ENCODE measurements at places on chromosomes 7 and 10. TPM values are rescaled to one million over a fixed set of nuclear protein-coding genes. Genes with fewer than 3 reads are reported as not detected.

NXPH1 gene
- not detected for total RNA-seq

DNA sequence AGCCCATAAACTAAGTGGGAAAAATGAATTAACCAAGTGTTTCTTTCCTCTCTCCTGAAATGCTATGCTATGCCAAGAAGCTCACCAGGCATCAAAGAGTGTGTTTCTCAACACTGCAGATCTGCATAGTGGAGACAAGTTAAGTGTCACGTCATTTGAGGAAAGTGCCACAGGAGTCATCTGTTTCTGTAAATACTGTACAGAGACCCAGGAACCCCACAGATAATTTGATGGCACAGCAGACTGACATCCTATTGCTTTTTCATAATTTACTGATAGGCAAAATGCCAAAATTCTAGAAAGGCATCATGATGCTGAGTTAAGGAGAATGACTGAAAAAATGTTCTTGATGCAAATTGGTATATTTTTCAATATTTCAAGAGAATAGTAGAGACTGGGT, 124.3 kb downstream of the NRCAM start:
- DNase-seq, result no peak

ETV1 gene
- total RNA-seq, result not detected

AZGP1 gene
- not detected for total RNA-seq

RARRES2 gene
- not detected for total RNA-seq

Data from activated T-helper 1 cell treated with anti-CD3 and anti-CD28 coated beads, Interleukin-12 subunit alpha, Interleukin-12 subunit beta, Interleukin-2, Interleukin-4 antibody, amounts not matched to agents 30 ng/mL and 10 ng/mL and 1 ng/mL, durations not matched to agents 14 hours and 24 hours and 36 hours (primary cell).